Activated CD4-positive, alpha-beta T cell treated with anti-CD3 and anti-CD28 coated beads, Interleukin-2, amount 10 ng/mL, durations not matched to agents 7 days and 5 days (primary cell): ENCODE measurements at places on chromosomes 6 and 20.

DNA sequence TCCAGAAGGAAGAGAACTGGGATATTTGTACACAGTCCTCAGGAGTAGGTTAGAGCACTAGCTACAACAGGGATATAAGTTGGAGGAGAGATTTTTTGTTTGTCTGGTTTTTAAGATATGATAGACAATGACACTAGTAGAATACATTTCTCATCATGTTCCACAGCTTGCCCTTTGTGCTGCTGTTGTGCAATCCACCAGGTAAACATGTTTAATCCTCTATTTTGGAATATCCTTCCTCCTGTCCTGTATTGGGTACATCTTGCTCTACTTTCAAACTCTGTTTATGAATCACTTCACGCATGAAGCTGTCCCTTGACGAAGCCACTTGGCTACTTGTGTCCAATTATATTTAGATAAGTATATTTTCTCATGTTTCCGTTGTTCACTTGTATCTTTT is 153.6 kb upstream of the TENT5A start:
- no peak overlapping the region for H3K27ac ChIP-seq
- H3K36me3 ChIP-seq = no peaks in the 10 kb centered on the region
- H3K4me3 ChIP-seq = no peak overlapping the region

- peaks cover 6% of the 10 kb centered on the region for H3K27me3 ChIP-seq
- no peak for DNase-seq
- H3K4me1 ChIP-seq = no peaks in the 10 kb centered on the region
- H3K27ac ChIP-seq = no peak overlapping the region
- no peak overlapping the region for H3K4me3 ChIP-seq
These were observed 622.6 kb downstream of the EPM2A start for GRCh38 chr6:145112711-145113148.

- no peaks in the 10 kb centered on the region for H3K36me3 ChIP-seq
- H3K4me1 ChIP-seq = no peaks in the 10 kb centered on the region
- peaks cover 11% of the 10 kb centered on the region for H3K27me3 ChIP-seq
- no peak overlapping the region for H3K4me3 ChIP-seq
These were observed 68.0 kb downstream of the OTOR start for GRCh38 chr20:16816192-16816591.

DNA sequence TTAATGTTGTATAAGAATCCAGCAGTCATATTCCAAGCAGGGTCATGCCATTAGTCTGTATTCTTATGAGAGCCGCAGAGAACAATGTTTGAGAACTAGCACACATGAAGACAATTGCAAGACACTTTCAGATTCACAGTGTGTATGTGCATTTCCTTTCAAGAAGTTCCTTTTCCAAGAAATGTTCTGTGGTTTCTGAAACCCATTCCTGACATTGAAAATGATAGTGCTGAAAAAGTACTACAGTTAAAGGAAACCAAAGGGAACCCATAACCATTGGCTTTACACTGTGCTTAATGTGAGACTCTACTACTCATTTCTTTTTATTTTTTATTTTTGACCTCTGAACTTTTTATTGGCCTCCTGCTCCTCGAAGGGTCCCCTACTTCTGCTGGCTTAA is 4.2 kb upstream of the CALHM6 start:
- H3K4me1 ChIP-seq = peaks cover 34% of the 10 kb centered on the region
- peaks cover 17% of the 10 kb centered on the region for H3K27me3 ChIP-seq
- peaks cover 5% of the 10 kb centered on the region for H3K36me3 ChIP-seq
- peak overlapping the region; percentile 6 for H3K27ac ChIP-seq
- DNase-seq = no peak
- no peak overlapping the region for H3K4me3 ChIP-seq

- H3K36me3 ChIP-seq = no peaks in the 10 kb centered on the region
- DNase-seq = no peak
- no peaks in the 10 kb centered on the region for H3K27me3 ChIP-seq
- no peak overlapping the region for H3K27ac ChIP-seq
- no peak overlapping the region for H3K4me3 ChIP-seq
These were observed 63.5 kb downstream of the THBS2 start for GRCh38 chr6:169190144-169190584.
